ENCODE measurements at places on chromosomes 16 and 17.

- DNase-seq = no peak
Measured at GRCh38 chr17:7878234-7878633, 10.4 kb upstream of the CHD3 start.

DNA sequence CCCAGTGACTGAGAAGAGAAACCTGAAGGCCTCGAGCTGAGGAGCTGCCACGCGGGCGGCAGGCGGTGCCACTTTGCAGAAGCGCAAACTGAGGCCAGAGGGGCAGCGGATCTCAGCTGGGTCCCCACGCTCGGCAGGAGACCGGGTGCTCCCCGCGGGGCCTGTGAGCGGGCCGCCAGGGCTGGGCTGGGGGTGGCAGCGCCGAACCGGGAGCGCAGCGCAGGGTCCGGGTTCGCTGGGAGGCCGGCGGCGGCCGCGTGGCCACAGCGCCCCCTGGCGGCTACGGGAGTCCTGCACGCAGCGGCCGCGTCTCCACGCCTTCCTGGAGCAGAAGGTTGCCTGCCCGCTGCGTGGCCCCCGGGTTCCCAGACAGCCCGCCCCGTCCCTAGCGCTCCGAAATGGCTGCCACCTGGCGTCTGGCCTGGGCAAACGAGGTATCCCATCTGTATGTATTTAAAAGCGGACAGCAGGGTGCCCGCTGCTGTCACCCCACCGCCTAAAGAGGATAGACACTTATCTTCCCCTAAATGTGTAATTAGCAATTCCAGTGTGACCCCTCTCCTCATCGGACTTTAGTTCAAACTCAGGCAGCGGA, 96.1 kb upstream of the CDH5 start:
- DNase-seq = peak; percentile 23

DNA sequence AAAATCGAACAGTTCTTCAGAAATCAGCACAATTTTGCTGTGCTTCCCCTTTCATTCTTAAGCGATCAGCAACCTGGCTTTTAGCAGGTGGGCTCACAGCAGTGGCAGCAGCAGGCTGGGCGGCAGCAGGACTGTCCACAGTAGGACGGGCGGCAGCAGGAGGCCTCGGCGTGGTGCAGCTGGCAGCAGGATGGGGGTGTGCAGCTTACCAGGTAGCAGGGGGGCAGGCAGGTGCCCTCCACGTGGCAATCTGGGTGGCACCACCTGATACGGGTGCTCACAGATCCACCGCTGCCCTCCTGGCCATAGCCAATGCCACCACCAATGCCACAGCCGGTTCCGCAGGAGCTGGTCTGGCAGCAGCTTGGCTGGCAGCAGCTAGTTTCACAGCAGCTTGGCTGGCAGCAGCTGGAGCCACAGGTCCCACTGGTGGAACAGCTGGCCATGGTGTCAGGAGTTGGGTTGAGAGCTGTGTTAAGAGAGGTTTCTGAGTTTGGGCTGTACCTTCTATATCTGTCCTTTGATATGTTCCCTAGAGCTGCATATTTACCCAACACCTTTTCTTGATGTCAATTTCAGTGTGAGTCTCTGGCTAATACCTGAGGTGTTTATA, at the start of gene KRTAP1-4:
KRTAP1-4 (minus strand) TSS at position 563 of the 613 bp plus-strand sequence; CDS start at position 446, 117 bp downstream.
- no peak for DNase-seq

DNA sequence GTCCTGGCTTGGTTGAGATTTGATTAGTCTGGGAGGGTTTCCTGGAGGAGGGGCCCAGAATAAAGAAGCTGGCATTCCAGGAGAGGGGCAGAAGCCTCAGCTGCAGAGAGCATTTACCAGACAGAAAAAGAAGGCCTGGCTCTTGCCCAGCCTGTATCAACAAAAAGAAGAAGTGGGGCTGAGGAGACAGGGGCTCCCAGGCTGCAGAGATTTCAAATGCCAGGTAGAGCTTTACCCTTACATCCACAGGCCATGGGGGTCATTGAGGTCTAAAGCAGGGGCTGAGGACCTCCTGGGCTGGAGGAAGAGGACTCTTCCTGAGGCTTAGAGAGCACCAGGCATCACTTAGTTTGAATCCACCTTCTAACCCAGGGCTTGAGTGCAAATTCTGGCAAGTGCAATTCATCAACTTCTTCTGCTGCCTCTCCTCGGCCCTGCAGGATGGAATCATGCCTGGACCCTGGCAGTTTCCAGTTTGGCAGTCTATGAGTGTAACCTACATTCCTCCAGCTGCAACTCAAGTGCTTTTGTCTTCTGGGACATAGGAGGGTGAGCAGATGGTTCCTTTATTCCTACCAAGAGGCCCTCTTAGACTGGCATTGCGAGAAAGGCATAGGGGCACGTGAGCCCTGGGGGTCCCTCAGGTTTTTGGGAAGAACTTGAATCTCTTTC, 15.3 kb downstream of the CA7 start:
- DNase-seq = no peak

DNA sequence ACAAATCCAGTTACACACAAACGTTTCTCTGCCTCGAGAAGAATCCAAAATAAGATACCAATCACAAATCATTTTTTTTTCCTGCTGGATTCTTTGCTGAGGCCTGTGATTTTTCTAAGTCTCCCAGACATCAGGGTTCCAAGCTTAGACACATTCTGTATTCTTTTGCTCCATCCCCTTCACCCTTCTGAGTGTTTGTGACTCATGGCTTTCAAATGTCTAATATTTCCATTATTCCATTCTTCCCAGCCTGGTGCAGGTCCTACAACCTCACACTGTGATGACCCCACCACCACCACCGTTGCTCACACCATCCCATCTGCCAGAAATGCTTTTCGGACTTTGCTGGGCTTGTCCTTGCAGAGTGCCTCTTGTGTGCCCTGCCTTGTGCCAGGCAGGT, 480.1 kb downstream of the SOX9 start:
- peak; percentile 64 for DNase-seq
